ENCODE measurements at places on chromosomes 7 and 10.

- H3K4me3 ChIP-seq = peak within 1 kb of the TSS; percentile 48
- H3K27me3 ChIP-seq = no peaks in the 10 kb centered on the region
- peaks cover 20% of the 10 kb centered on the region for H3K4me1 ChIP-seq
- H3K36me3 ChIP-seq = no peaks in the 10 kb centered on the region
Observed at GRCh38 chr10:98267894-98268693, at the start of gene LOXL4. LOXL4 (minus strand) TSS chr10:98268194; CDS start chr10:98263019, 5,175 bp downstream.

- H3K27ac ChIP-seq = no peak overlapping the region
- no peak for DNase-seq
- H3K36me3 ChIP-seq = no peaks in the 10 kb centered on the region
- H3K4me3 ChIP-seq = no peak overlapping the region
- no peaks in the 10 kb centered on the region for H3K27me3 ChIP-seq
- H3K4me1 ChIP-seq = no peaks in the 10 kb centered on the region
Observed at GRCh38 chr10:99143011-99143410, 92.6 kb downstream of the HPSE2 start.

DNA sequence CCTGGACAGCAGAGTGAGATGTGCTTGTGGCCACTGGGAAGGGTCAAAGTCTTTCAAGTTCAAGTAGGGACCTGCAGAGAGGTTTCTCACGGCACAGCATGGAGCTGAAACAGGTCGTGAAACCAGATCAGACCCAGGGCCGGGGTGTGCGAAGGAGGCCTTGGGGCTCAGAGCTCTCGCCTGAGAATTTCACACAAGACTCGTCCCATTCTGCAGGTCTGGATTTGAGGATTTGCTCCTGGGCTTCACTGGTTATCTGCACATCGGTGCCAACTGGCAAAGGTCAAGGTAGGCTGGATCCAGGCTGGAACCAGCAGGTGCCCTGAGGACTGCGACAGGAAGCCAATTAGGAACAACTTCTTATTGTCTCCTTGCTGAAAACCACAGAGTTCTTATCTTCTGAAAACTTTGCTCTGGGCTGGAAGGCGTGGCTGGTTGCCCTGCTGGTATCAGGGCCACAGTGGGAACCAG is 24.0 kb upstream of the GTF2I start:
- no peaks in the 10 kb centered on the region for H3K27me3 ChIP-seq
- no peak overlapping the region for H3K27ac ChIP-seq
- H3K36me3 ChIP-seq = no peaks in the 10 kb centered on the region

DNA sequence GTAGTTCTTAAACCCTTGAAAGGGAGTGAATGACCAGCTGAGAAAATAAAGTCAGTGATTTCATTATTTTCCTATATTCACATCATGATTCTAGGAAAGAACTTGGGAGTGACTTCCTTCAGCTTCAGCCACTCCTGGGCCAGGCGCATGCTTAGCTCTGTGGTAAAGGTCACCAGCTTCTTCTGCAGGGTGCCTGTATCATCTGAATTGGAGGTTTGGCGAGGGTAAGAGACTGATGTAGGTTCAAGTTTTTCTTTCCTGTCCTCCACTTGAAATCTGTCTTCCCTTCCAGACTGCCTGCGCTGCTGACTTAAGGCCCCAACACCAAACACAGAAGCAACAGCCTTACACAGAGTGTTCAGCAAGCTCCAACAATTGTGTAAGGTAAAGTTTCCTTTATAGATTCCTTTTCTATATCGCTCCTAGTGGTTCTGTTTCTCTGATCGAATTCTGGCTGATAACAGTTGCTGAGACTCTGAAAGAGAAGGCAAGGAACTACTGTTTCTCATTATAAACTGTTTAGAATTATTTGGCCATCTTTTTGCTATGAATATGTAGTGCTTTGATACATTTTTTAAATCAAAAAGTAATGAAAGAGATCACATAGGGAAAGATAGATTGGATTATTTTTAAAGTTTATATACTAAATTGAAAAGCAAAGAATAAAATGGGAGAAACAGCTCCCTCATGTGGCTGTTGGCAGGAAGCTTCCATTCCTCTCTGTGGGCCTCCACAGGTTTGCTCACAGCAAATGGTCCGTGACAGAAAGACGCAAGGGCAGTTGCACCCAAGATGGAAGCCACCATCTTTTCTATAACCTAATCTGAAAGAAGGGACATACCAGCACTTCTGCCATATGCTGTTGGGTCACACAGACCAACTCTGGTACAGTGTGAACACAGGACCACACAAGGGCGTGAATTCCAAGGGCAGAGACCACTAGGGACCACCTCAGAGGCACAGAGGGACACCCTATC is 14.0 kb downstream of the GATAD1 start:
- no peaks in the 10 kb centered on the region for H3K27me3 ChIP-seq
- H3K27ac ChIP-seq = no peak overlapping the region
- H3K36me3 ChIP-seq = peaks cover 15% of the 10 kb centered on the region
- H3K4me3 ChIP-seq = no peak overlapping the region
- DNase-seq = no peak

- no peak for DNase-seq
- H3K4me1 ChIP-seq = no peaks in the 10 kb centered on the region
- no peak overlapping the region for H3K4me3 ChIP-seq
- no peaks in the 10 kb centered on the region for H3K27me3 ChIP-seq
- no peak overlapping the region for H3K27ac ChIP-seq
- H3K36me3 ChIP-seq = no peaks in the 10 kb centered on the region
Observed at GRCh38 chr7:149638566-149639320, 134.6 kb downstream of the ZNF467 start.

DNA sequence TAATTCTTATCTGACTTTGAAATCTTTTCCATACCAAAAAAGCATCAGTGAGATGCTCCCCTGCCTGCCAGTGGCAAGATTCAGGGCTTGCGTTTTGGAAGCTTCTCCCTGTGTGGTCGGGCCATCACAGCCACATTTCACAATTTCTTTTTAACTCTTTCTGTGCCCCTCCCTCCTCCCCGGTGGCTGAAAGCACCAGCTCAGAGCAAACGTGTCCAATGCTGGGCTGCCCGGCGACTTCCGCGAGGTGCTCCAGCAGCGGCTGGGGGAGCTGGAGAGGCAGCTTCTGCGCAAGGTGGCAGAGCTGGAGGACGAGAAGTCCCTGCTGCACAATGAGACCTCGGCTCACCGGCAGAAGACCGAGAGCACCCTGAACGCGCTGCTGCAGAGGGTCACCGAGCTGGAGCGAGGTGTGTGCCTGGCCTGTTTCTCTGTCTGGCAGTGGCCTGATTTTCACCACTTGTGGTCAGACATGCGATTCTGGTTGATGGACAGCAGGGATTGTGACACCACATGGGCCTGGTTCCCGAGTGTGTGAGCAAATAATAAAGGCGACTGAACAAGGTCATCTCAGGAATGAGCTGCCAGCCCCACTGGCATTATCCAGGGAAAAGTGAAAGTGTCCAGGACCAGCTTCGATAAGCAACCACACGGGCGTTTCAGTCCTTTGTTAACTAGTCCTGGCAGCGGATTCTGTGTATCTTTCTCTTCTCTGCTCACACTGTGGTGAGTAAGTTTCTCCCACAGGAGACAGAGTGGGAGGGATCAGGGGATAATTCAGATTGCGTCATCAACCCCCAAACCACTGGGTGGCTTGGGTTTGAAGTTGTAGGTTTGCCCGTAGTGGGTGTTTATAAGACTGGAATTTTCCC is 2.6 kb downstream of the NPTX2 start:
- no peak overlapping the region for H3K27ac ChIP-seq
- H3K36me3 ChIP-seq = no peaks in the 10 kb centered on the region
- H3K4me1 ChIP-seq = peaks cover 8% of the 10 kb centered on the region
- H3K4me3 ChIP-seq = no peak overlapping the region
- peaks cover 25% of the 10 kb centered on the region for H3K27me3 ChIP-seq

- no peaks in the 10 kb centered on the region for H3K4me1 ChIP-seq
- H3K27ac ChIP-seq = no peak overlapping the region
- no peak for DNase-seq
- H3K36me3 ChIP-seq = no peaks in the 10 kb centered on the region
- H3K27me3 ChIP-seq = no peaks in the 10 kb centered on the region
Observed at GRCh38 chr10:118662228-118663035, 67.0 kb upstream of the PRLHR start.

- no peaks in the 10 kb centered on the region for H3K27me3 ChIP-seq
- H3K36me3 ChIP-seq = no peaks in the 10 kb centered on the region
- H3K4me3 ChIP-seq = no peak overlapping the region
- H3K4me1 ChIP-seq = no peaks in the 10 kb centered on the region
- DNase-seq = no peak
Observed at GRCh38 chr10:121033366-121033765, 182.2 kb downstream of the WDR11 start.

GRCh38 chr10:113177156-113177935 is 227.3 kb downstream of the TCF7L2 start:
- H3K4me3 ChIP-seq = no peak overlapping the region
- H3K36me3 ChIP-seq = no peaks in the 10 kb centered on the region
- H3K27me3 ChIP-seq = no peaks in the 10 kb centered on the region
- peaks cover 18% of the 10 kb centered on the region for H3K4me1 ChIP-seq

DNA sequence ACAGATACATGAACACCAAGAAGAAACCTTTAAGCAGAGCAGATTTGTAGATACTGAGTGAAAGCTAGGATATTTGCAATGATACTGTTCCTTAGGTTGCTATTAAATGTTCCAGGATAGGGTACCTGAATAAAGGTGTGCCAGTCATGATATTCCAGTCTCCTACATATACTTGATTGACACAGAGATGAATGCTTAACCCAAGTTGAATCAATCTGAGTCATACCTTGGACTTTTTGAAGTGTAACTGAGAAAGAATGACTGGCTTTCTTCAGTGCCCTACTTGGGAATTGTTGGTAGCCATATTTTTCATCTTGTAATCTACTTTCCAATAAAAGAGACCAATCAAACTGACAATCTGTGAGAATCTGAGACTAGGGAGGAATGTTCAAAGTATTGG is 805.7 kb upstream of the GHITM start:
- DNase-seq = no peak

DNA sequence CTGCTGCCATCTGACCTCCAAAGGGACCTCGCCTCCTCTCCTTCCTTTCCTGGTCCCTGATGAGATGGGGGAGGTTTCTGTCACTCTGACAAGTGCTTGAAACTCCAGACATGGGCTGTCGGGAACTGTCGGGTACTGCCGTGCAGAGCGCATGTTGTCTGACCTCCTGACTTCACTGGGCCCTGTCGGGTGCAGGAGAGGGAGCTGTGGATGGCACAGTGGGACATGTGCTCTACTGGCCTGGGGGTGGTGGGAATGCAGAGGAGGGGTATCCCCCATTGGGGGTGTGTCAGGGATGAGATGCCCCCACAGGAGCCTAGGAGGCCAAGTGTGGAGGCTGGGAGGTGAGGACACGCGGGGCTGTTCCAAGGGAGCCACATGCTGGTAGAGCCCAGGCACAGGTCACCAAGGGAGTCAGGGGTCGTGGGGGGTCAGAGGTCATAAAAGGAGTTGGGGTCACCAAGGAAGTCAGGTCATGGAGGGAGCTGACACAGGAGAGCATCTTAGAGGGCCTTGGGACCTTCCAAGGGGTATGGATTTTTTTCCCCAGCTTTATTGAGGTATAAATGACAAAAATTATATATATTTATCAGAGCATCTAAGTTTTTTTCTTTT is 30.9 kb downstream of the TMEM120A start:
- H3K27ac ChIP-seq = peak overlapping the region; percentile 85
- H3K36me3 ChIP-seq = no peaks in the 10 kb centered on the region
- H3K4me1 ChIP-seq = peaks cover 40% of the 10 kb centered on the region
- DNase-seq = peak; percentile 25

GRCh38 chr7:117282239-117282812 is 40.5 kb downstream of the WNT2 start:
- H3K36me3 ChIP-seq = no peaks in the 10 kb centered on the region
- no peaks in the 10 kb centered on the region for H3K4me1 ChIP-seq
- H3K27ac ChIP-seq = no peak overlapping the region
- H3K27me3 ChIP-seq = no peaks in the 10 kb centered on the region
- no peak for DNase-seq

DNA sequence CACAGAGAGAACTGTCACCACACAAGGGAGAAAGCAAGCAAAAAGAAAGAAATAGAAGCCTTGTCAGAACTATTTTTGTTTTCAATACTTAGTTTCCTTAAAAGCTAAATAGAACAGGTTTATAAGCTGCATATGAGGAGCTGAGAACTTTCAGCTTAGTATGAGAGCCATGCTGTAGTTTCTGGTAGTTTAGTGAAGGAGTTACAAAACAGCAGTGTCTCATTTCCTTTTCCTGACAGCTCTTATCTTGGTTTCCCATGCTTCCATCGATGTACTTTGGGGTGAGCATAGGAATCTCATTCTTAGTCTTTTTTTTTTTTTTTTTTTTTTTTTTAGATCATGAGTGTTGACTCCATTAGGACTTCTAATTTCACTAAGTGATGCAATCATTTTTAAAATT is 8.6 kb upstream of the CHRM2 start:
- no peak for DNase-seq
- no peaks in the 10 kb centered on the region for H3K36me3 ChIP-seq
- H3K4me1 ChIP-seq = no peaks in the 10 kb centered on the region
- H3K4me3 ChIP-seq = no peak overlapping the region
- no peak overlapping the region for H3K27ac ChIP-seq

GRCh38 chr7:151777908-151778670 is 98.8 kb downstream of the PRKAG2 start:
- no peak overlapping the region for H3K27ac ChIP-seq
- no peak overlapping the region for H3K4me3 ChIP-seq
- H3K27me3 ChIP-seq = no peaks in the 10 kb centered on the region
- no peaks in the 10 kb centered on the region for H3K36me3 ChIP-seq
- peaks cover 8% of the 10 kb centered on the region for H3K4me1 ChIP-seq

DNA sequence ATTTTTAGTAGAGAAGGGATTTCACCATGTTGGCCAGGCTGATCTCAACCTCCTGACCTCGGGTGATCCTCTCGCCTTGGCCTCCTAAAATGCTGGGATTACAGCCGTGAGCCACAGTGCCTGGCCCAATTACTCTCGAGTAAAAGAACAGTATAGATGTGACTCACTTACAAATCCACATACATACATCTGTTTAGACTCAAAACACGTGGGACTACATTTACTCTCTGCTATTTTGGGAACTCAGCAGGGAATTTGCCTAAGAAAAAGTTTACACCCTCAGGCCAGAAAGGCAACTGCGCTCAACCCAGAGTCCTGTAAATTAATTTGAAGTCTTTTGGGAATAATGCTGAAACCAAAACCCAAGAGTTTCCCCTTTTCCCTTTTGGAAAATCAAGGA is 289.7 kb downstream of the KLF6 start:
- no peaks in the 10 kb centered on the region for H3K36me3 ChIP-seq
- no peak for DNase-seq
- H3K27me3 ChIP-seq = no peaks in the 10 kb centered on the region

DNA sequence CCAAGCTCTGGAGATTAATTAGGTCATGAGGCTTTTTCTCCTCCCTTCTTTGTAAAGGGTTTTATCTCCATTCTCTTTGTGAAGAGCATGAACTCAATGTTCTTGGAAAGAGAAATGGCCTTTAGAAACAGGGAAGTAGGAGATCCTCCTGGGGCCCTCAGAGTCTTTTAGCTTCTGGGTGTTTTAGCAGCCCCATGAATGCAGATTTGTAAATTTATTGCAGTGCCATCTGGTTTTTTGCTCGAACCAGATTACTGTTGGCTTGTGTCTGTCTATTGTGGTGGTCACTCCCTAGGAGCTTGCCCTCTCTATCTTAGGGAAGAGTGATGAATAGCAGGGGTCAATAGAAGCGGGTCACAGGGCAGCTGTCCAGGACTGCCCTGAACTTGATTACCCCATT is 110.6 kb downstream of the BTRC start:
- no peak overlapping the region for H3K27ac ChIP-seq
- no peaks in the 10 kb centered on the region for H3K27me3 ChIP-seq
- peaks cover 6% of the 10 kb centered on the region for H3K4me1 ChIP-seq
- DNase-seq = no peak
- H3K4me3 ChIP-seq = no peak overlapping the region

GRCh38 chr10:67239864-67240497 is 314.1 kb downstream of the LRRTM3 start:
- no peak overlapping the region for H3K4me3 ChIP-seq
- no peak for DNase-seq
- H3K27ac ChIP-seq = no peak overlapping the region
- H3K4me1 ChIP-seq = peaks cover 12% of the 10 kb centered on the region

All from heart left ventricle (tissue), 16 donors.